ENCODE measurements at places on chromosomes 3 and 15.

- DNase-seq: no peak
Observed at GRCh38 chr3:149160754-149161300, 31.4 kb downstream of the HPS3 start.

DNA sequence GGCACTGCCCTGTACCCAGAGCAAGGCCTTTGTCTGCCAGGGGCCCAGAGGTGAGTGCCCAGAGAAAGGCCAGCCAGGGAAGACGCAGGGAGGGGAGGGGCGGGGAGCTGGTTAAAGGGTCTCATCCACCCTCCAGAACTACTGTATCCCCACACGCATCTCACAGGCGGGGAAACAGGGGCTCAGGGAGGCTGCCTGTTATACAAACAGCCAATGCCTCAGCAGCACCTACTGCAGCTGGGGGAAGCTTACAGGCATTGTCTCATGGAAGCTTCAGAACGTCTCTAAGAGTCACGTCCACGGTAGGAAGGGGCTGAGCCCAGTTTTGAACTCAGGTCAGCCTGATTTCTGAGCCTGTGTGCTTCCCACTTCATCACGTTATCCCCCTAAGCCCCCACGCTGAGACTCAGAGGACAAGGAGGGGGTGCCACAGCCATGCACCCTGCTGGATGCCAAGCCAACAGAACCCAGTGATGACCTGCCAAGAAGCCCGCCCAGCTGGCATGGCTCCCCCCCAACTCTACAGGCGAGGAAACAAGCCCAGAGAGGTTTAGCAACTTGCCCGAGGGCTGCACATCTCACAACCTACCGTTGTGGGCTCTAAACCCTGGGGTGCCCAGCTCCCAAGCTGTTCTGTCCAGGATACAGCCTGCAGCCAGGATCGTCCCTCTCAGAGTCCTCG, 54.5 kb downstream of the IQSEC1 start:
- no peak for DNase-seq

DNA sequence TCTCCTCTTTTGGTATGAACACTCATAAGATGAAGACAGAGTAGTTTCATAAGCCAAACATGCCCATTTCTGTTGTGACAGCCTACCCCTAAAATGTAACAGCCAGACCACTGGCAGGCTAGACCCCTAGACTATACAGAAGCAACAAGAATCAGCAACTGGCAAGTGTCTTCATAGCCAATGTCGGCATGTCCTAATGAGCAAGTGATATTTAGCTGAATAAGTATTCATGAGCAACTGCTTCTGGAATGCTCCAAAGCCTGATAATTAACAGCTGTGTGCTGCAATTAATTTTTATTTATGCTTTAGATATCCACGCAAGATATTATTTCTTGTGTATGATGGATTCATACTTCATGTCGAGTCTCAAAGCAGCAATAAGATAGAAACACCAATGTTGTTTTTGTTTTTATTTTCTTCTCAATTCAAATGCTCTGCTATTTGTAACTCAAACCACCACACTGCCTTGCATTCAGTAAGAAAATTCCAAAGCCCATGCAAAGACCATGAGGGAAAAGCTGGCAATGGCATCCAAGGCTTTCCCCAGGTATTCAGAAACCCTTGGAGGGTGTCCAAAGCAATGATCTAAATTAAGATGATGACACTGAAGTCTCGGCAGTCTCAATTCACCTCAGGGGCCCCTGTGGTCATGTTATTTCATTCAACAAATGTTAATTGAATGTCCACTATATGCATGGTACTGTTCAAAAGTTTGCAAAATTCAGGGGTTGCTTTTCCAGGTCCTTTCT, 167.7 kb upstream of the NECTIN3 start:
- DNase-seq: no peak

DNA sequence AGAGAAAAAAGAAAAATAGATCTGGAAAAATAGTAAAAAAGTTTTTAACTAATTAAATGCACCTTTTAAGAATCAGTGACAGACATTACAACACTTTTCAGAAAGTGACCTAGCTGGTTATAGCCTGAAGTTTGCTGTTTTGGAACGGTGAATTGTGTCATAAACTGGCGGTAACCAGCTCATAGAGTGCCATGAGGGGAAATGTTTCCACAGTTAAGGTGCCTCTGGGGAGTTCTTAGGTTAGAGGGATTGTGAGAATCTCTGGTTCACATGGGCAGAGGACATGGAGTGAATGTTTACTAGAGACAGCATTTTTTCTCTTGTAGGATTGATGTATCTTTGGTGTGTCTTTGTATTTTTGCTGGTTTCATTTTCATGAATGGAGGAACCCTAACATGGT, 2.8 kb downstream of the TBC1D23 start:
- no peak for DNase-seq

- DNase-seq: no peak
Observed at GRCh38 chr3:87298111-87298718, 21.8 kb upstream of the POU1F1 start.

Data from ovary (tissue), 10 donors.